Muscle of leg (tissue), 16 donors: ENCODE measurements at places on chromosomes 16 and 17. TPM values are rescaled to one million over a fixed set of nuclear protein-coding genes. Genes with fewer than 3 reads are reported as not detected.

Gene SMPD3
- total RNA-seq, result 0.31 TPM

Gene PLEKHH3
- 44.1 TPM for total RNA-seq

GRCh38 chr16:1160773-1161348 lies 8.0 kb downstream of the CACNA1H start:
- DNase-seq, result no peak

DNA sequence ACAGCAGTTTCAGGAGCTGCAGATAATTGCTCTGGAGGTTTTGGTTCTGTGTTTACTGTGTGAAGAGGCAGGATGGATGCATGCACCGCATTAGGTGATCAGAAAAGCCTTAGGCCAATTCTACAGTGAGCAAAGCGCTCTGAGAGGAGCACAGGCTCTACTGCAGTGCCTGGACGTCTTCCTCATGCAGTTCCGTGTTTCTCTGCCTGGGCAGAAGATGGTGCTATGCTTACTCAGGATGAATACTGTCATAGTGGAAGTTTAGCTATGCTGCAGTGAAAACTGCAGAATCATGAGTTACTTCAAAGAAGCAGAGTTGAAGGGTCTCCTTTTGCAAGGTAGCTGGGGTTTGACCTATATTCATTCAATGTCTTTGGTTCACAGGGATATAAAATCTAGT lies 1012.4 kb downstream of the KCNJ18 start:
- no peak for DNase-seq

- DNase-seq, result no peak
Measured at GRCh38 chr17:78347453-78347852, 12.4 kb downstream of the SOCS3 start.

DNA sequence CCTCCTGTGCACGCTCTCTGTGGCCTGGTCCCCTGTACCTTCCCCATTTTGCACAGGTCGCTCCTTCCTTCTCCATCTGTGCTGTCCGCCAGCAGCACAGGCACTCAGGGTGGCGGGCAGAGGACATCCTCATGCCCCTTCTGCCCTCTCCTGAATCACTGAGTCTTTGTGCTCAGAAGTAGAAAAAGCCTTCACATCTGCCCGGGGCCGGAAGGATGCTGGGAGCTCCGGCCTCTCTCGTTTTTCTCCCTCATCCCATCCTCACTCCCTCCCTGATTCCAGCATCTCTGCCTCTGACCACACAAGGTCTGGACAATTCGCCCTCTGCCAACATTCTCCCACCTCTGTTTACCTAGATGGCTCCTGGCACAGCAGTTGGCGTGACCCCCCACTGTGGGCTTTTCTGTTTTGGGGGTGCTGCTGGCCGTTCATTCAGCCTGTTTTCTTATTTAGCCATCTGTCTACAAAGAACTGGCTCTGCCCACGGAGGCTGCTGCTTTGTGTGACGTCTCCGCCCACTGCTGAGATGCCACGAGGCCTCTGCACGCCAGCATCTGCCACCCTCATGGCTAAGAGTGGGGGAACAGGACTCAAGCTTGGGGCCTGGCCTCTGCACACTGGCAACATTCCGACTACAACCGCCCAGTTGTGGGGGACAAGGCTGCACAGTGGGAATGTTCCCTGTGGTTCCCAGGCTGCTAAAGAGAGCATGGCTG lies 36.7 kb downstream of the SEC14L5 start:
- no peak for DNase-seq

Gene FBXW10B
- 1.3 TPM for total RNA-seq

Gene CCL4
- total RNA-seq, result 3.5 TPM

- no peak for DNase-seq
Measured at GRCh38 chr16:14121872-14122271, 50.8 kb downstream of the MRTFB start.

Gene ITGB4
- 1.6 TPM for total RNA-seq

DNA sequence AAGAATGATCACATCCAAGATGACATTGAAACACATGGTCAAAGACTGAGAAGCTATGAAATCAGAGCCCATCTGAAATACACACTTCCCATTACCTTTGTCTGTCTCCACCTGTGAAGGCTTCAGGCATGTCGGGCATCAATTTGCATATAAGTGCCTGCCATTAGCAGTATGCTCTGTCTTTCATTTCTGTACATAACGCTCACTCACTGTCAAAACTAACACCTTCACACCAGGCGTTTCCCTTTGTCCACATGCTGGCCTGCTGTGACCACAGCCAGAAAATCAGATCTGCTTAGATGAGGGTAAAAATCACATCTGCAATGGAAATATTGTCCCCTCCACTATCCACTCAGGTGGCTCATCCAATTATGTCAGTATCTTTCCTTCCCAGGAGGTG lies 524.8 kb downstream of the TOX3 start:
- no peak for DNase-seq

- no peak for DNase-seq
Measured at GRCh38 chr16:27236635-27237218, 31.8 kb downstream of the NSMCE1 start.

GRCh38 chr16:8634991-8635736 lies 13.7 kb downstream of the METTL22 start:
- DNase-seq, result no peak

DNA sequence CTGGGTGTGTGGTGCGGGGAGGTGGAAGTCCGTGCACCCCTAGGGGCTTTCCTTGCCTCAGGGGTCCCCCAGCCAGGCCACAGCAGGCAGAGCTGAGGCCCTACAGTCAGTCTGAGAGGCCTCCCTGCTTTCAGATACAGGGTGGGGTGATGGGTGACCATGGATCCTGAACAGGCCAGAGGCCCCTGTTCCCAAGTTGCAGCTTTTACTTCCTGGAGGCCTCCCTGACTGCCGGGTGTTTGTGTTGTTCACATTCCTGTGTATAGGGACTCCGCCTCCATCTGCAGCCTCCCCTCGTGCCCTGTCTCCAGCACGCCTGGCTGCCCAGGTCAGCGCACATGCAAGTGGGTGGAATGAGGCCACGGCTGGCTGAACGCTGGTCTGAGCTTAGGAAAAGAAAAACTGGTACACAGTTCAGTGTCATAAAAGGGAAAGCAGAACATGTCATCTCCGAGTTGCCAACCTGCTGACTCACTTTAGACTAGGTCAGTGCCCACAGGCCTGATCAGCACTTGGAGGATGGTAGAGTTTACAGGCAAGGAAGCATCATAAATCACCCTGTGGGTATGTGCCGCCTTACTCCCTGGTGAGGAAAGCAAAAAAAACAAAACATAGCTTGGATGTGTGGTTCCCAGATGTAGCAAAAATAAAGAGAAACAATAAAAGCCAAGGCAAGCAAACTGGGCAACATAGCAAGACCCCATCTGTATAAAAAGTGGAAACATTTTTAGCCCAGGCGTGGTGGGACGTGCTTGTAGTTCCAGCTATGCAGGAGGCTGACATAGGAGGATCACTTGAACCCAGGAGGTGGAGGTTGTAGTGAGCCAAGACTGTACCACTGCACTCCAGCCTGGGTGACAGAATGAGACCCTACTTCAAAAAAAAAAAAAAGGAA lies 6.2 kb upstream of the SLC7A6 start:
- no peak for DNase-seq

DNA sequence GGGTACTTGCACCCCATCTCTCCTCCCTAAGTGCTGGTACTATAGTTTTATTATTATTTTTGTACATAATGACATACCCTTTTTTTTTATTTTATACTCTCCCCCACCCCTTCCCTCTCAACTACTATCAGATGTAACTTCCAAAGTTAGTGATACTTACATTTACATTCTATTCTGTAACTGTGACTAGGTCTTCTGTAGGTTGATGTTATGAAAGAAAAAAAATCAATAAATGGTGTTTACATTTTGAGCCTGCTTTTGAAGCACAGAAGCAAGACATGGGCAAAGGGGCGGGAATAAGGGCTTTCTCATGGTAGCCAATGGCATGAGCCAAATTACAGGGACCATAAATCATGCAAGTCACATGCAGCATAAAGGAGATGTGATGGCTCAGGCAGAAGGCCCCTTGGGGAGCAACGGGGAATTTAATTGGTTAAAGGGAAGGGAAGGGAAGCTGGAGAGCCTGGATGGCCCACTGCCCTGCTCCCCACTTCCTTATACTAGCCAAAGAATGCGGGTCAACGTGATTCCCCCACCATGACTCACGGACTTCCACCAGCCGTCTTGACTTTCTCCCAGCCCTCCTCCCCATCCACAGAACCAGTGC lies 2.4 kb upstream of the ACSF2 start:
- DNase-seq, result peak; percentile 16

DNA sequence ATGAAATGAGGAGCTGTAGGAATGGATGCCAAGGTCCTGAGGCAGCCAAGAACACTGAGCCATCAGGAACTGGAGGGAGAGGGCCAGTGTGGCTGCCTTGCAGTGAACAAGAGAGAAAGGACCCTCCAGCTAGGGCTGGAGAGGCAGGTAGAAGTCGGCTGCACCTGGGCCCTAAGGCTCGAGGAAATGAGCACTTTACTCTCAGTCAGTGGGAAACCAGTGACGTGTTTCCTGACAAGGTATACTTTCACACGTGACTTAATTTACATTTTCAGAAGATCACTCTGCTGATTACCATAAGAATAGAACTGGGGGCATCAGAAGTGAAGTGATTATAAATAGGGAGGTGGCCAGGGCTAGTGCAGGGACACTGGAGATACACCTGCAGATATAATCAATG lies 115.2 kb downstream of the C17orf67 start:
- DNase-seq, result no peak

DNA sequence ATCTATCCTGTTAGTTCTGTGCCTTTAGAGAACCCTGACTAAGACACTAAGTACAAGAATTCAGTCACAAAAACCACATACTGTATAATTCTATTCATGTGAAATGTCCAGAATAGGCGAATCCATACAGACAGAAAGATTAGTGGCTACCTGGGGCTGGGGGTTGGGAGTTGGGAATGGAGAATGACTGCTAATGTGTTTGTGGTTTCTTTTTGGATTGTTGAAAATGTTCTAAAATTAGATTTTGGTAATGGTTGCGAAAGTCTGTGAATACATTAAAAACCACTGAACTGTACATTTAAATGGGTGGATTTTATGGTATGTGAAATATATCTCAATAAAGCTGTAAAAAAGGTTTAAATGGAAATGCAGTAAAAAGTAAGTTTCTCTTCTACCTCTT lies 80.4 kb upstream of the AKTIP start:
- no peak for DNase-seq

- DNase-seq, result no peak
Measured at GRCh38 chr17:8935191-8935590, 30.3 kb downstream of the PIK3R5 start.

GRCh38 chr16:86222547-86222946 lies 287.8 kb upstream of the FOXF1 start:
- DNase-seq, result peak; percentile 22

- no peak for DNase-seq
Measured at GRCh38 chr16:85645021-85645589, 32.0 kb downstream of the GSE1 start.

GRCh38 chr17:72063262-72063661 lies 57.6 kb upstream of the SOX9 start:
- DNase-seq, result peak; percentile 7

GRCh38 chr16:83814659-83814985 lies 6.8 kb downstream of the HSBP1 start:
- DNase-seq, result no peak

Gene TERB1
- not detected for total RNA-seq

DNA sequence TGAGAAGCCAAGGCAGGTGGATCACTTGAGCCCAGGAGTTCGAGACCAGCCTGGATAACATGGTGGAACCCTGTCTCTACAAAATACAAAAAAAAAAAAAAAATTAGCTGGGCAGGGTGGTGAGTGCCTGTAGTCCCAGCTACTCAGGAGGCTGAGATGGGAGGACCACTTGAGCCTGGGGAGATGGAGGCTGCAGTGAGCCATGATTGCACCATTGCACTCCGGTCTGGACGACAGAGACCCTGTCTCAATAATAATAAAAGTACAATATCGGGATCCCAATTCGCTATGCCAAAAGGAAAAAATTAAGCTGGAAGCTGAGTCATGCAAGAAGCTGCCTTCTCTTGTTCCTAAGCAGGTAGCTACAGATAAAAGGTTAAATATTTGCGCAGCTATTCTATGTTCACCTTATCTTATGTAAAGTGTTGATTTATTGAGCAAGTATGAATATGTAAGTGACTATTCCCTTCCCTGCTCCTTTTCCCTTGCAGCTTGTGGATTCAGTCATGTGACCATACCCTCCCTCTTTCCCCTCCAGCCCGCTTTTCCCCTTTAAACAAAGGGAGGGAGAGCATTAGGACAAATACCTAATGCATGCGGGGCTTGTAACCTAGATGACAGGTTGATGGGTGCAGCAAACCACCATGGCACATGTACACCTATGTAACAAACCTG lies 112.0 kb downstream of the LITAF start:
- DNase-seq, result no peak

Gene OR1F1
- total RNA-seq, result not detected

DNA sequence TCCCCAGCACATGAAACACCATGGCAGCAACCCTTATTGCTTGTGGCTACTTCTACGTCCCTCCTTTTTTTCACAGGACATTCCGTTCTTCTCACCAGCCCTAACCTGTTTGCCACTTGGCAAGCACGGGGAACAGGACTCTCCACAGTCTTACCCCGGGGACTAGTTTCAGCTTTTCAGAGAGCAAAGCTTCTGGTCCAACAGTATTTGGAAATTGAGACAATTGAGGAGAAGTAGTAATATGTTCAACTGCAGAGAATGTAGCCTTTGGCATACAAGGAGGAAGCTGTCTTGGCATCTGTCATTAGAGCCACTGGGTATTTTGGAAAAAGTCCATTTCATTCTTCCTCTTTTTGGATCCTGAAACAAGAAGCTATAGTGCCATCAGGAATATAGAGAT lies 65.7 kb downstream of the MAP2K6 start:
- DNase-seq, result peak; percentile 46

- DNase-seq, result peak; percentile 91
Measured at GRCh38 chr17:77409282-77410161, 268.8 kb downstream of the SEC14L1 start.

Gene ADAM11
- 1.3 TPM for total RNA-seq

DNA sequence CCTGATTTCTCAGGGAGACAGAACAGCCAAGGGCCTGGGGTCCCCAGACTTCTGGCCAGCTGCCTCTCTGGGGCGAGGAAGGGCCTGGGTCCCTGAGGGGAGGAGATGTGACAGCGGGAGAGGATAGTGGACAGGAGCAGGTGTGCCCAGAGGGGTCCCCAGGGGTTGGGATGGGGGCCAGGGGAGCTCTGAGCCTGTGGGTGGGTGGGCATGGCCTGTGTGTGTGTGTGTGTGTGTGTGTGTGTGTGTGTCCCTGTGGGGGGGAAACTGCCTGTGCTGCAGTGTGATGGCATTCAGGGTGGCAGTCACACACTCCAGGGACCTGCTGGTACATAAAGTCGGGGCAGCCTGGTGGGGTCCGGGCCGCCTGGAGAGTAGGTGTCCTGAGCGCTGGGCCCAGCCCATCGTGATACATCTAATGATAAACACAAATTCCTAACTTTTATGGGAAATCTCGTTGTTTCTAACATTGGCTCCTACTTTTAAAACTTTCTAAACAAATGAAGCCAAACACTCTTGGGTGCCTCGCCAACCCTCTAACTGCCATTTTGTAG lies 1.4 kb downstream of the ITGB4 start:
- DNase-seq, result no peak
